ENCODE measurements at places on chromosomes 2 and 18.

DNA sequence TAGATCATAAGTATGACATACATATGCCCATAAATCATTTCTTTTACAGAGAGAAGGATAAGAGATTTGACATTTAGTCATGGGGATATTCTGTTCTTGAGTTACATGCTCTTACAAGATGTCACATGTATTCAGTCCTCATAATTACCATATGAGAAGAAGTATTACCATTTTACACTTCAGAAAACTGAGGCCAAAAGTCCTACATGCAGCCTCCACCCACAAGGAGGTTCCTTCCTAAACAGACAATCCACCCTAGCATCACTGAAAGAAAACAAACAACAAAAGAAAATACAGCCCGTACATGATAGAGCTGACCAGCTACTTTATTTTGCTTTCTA, 335.1 kb downstream of the SETBP1 start:
- no peak for DNase-seq

DNA sequence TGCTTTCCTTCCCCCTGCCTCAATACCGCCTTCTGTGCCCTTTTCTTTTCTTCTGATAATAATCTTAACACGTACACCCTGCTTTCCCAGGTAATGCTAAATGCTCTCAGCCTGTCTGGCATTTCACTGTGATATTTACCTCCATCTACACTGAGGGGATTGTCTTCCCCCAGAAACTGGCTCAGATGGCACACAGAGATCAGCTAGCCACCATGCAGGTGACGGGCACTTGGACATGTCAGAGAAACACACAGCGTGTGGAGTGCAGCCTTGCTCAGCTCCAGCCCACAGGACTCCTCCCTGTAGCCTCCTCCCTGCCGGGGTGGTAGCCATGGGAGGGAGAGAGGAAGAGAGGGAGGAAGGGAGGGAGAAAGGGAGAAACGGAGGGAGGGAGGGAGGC, 131.2 kb downstream of the EIPR1 start:
- no peak for DNase-seq

- DNase-seq = no peak
Measured at GRCh38 chr18:25314151-25314837, 37.7 kb downstream of the ZNF521 start.

- no peak for DNase-seq
Measured at GRCh38 chr2:88628571-88628939, 1.3 kb upstream of the EIF2AK3 start.

GRCh38 chr2:23445450-23445868, 60.5 kb downstream of the KLHL29 start:
- DNase-seq = no peak

DNA sequence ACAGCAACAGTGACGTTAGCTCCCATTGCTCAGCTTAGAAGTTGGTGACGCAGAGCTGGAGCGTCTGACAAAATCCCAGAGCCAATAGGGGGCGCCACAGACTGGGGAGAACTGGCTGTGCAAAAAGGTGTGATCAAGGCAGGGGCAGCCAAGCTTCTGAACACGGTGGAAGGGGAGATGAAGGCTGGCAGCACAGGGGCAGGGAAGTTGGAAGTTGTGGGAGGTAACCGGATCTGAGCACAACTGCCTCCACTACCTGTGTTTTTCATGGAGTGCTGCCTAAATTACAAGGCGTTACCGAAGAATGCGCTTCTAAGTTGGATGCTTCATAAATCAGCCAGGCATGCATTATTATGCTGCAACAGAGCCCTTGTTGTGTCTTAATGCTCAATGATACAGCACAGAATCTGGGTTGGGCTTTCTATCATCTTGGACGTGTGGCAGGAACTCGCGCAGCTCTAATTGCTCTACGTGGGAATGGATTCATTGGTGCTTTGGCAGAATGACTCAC, 370.0 kb downstream of the SLC4A3 start:
- no peak for DNase-seq

DNA sequence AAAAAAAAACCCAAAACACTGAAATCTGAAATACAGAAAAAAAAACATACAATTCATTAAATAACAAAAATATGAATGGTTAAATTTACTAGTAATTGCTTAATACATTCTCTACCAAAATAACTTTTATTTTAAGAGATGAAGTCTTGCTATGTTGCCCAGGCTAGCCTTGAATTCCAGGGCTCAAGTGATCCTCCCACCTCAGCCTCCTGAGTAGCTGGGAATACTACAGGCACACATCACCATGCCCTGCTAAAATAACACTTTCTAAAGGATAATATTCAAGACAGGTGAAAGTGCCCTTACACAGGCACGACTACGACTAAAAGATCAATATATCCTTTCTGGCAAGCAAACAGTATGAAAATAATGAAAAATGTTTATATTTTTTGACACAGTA, 9.5 kb downstream of the USP34 start:
- no peak for DNase-seq

DNA sequence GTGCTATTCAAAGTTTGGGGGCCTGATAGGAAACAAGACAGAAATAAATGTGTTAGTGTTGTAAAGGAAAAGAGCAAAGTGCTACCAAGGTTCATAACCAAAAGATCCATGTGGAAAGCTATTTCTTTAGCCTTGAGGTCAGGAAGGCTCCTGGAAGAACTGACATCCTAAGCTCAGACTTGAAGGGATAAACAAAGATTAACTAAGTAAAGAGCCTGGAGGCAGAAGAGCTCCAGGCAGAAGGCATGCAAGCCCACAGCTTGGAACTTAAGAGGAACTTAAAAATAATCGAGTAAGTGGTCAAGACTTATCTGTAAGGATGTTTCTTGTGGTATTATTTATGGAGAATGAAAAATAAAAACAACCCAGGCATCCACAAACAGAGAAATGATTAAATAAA, 245.0 kb upstream of the MGAT5 start:
- DNase-seq = no peak

- no peak for DNase-seq
Measured at GRCh38 chr2:238094438-238095022, 5.6 kb upstream of the ESPNL start.

- no peak for DNase-seq
Measured at GRCh38 chr2:48496849-48497248, 33.1 kb upstream of the STON1 start.

- DNase-seq = peak; percentile 71
Measured at GRCh38 chr2:19786408-19787058, 115.2 kb downstream of the TTC32 start.

DNA sequence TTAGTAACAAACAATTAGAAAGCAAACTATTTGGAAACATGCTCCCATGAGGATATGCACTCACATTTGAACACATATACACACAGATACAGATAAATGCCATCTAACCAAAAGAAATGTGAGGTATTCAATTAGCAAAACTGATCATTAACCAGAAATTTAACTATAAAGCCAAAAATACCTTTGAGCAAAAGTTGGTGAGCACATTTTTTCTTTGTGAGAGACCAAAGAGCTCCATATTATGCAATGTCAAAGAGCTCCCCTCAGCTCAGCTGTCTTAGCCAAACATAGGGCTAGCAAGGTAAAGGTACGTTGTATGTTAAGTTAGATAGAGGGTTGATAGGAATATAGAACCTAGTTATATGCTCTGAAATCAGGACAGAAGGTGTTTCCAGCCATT, 43.8 kb downstream of the CYBRD1 start:
- DNase-seq = no peak

DNA sequence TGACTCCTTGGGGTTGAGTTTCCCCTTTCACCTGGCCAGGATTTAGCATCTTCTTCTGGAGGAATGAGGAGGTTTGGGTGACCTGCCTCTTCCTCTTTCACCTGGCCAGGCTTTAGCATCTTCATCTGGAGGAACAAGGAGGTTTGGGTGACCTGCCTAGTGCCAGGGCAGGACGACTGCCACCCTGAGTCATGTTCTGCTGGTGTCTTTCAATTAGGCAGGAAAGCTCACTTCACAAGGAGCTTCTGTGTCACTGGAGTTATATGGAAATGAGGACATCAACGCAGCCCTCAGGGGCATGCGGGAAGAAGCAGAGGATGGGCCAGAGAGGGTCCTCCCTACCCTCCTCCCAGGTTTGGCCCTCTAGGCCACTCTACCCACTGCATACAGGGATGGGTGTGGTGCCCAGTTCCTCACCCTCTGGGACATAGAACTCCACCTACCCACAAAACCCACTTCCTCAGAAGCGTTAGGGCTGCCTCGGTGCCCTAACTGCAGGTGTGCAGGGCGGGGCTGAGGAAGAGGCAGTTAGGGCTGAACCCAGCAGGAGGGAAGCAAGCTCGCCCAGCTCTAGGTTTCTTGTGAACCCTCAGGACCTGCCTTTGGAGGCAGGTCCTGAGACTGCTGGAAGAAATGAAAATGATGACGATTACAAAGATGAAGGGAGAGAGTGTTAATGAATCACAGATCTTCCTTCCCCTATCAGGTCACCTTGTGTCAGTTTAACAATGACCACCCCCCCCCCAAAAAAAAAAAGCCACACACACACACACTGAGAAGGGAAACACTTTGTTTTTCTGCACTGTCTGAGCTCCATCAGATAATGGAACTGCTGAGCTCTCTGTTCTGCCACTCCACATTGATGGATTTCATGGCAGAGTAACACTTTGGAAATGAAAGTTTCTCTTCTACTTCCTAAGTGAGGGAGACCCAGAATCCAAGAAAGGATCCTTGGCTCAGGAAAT, 71.0 kb downstream of the ARL4C start:
- peak; percentile 33 for DNase-seq

DNA sequence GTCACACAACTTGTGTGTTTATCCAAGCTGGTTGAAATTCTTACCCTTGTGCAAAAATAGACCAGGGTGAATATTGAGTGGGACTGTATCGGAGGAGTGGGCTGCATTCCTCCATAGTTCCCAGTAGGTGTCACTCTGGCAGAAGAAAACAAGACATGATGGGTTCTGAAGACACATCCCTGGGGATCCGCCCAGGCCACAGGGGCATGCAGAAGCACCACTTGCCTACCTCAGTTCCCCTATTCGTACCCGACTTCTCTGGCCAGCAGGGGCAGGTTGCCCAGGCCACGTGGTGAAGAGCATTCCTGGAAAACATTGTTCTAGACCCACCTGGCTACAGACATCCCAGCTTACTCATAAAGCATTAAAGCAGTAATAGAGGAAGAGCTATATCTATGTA, 168.2 kb downstream of the FAM210A start:
- peak; percentile 78 for DNase-seq

DNA sequence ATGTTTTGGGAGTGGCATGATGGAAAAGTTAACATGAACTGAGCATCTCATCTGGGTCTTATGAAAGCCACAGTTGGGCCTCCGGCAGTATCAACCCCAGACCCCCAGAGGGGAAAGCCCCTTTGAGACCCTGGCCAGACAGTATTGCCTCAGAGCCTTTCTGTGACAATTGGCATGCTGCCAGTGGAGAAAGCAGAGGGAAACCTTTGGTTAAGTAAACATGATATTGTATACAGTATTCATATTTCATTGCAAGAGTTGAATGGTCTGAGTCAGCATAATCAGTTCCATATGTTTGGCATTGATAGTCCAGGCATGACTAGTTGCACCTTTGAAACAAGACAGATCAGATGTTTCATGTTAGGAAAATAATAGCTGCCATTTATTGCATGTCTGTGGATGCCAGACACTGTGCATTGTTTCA, 20.0 kb downstream of the MERTK start:
- no peak for DNase-seq

DNA sequence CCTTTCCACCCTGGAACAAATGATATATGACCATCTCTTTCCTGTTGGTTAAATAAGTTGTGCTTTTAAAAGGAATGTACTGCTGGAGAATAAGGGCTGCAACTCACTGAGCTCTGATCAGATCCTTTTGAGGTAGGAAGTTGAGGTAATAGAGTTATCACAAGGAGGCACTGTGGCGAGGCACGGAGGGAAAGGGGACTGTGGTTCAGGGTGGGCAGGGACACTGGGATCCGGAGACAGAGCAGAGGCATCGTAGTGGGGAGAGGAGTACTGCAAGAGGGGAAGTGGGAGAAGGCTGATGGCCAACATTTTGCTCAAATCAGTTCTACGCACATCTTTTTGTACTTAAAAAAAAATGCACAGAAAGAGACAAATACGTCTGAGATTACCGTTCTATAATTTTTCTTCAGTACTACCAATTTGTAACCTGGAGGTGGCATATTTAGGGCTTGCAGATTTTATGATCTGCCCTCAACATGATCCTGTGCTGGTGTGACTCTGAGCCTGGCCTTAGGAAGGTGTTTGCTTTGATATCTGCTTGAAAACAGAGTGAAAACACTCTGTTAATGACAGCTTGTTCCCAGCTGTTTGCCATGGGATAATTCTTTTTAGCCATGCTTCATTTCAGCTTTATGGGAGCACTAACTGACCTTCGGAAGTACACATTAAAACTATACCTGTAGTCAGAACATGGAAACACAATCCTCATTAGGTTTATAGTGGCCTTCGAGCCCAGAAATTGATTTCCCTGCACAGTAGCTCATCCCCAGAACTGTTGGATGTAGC, 168.1 kb downstream of the KCNE4 start:
- DNase-seq = no peak

GRCh38 chr2:239302808-239303557, 97.8 kb downstream of the HDAC4 start:
- peak; percentile 79 for DNase-seq

DNA sequence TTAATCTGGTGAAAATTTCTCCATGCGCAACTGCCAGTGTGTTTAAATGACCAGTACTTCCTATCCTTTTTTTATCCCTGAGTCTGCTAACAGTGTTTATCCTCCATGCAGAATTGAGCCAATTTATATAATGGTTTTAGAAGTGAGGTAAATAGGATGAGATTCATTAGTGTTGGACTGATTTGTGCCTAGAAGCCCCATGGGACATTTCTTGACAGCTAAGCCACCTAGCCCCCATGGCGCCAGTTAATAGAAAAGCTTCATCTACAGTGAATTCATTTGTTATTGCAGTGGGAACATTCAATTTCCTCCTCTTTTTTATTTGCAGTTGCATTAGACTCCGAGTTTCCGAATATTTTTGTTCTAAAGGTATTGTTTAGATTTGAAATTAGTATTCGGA, 175.6 kb downstream of the ARL6IP6 start:
- no peak for DNase-seq

GRCh38 chr2:21175895-21176646, 52.3 kb downstream of the TDRD15 start:
- DNase-seq = peak; percentile 51

DNA sequence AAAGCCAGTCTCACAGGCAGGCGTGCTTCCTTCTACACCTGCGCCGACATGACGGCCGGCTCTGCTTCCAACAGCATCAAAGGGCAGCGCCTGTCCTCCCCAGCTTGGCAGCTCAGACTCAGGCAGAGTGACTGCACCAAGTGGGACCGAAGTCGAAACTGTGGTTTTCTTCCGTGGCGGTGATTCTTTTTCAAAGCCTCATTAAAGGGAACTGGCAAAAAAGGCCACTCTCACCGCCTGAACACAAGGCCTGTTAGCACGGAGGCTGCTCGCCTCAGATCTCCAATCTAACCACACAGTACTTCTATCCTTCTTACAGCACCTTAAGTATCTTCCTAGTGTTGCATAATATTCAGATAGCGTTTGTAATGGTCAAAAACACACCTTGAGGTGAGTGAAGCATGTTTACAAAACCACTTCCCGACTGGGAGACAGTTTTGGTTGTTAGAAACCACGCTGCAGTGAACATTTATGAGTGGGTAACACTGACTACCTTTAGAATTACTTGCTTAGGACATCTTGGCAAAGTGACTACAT, 236.4 kb downstream of the HDAC4 start:
- DNase-seq = no peak
